Tongue (tissue), 3 donors: ENCODE measurements at places on chromosomes 16 and 17. TPM values are rescaled to one million over a fixed set of nuclear protein-coding genes. Genes with fewer than 3 reads are reported as not detected.

- DNase-seq = no peak
These were observed 17.3 kb downstream of the CDR2 start for GRCh38 chr16:22356930-22357634.

DNA sequence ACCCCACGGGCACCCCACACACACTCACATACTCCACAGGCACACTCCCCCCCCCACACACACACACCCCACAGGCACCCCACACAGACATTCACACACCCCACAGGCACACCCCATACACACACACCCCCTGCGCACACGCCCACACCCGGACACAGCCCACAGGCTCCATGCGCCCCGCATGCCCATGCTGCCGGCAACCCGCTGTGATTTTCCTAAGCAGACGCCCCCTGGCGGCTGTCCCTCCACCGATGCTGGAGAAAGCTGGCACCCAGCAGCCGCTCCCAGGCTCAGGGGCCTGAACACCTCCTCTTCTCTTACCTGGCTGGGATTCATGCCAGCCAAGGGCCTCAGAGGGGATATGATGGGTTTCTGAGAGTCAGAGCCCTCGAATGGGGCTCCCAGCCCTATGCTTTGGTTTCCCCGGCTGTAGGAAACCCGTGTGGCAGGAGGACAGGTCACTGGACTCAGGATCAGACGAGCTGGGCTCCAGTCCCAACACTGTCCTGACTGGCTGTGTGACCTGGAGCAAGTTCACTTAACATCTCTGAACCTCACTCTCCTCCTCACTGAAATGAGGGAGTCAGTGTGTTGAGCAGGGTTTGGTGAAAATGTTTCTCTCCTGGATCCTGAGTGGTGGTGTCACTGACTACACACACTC, 19.6 kb upstream of the TNFRSF13B start:
- peak; percentile 90 for DNase-seq

GRCh38 chr17:7703584-7704479, 1.2 kb upstream of the EFNB3 start:
- DNase-seq = peak; percentile 87

- peak; percentile 11 for DNase-seq
These were observed 9.2 kb upstream of the CES4A start for GRCh38 chr16:66979011-66979717.

DNA sequence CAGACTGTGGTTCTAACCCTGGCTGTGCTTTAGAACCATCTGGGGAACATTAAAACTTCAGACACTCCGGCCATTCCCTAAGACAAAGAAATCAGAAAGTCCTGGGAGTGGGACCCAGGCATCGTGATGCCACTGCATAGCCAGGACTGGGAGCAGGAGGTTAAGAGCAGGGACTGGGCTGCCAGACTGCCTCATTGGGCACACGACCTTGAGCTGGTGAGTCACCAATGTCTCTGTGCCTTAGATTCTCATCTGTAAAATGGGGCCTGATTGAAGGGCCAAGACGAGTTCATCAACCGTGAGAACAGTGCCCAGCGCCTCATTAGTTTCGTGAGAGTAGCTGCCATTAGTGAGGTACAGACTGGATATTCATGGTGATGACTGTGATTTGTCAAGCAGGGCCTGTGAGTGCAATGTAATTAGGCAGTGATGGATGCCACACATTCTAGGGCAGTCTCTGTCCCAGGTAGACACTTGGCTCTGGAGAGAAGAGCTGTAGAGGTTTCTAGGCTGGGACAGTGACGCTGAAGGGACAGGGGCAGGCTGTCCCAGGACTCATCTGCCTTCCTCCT, 196.8 kb downstream of the NTN1 start:
- DNase-seq = no peak

DNA sequence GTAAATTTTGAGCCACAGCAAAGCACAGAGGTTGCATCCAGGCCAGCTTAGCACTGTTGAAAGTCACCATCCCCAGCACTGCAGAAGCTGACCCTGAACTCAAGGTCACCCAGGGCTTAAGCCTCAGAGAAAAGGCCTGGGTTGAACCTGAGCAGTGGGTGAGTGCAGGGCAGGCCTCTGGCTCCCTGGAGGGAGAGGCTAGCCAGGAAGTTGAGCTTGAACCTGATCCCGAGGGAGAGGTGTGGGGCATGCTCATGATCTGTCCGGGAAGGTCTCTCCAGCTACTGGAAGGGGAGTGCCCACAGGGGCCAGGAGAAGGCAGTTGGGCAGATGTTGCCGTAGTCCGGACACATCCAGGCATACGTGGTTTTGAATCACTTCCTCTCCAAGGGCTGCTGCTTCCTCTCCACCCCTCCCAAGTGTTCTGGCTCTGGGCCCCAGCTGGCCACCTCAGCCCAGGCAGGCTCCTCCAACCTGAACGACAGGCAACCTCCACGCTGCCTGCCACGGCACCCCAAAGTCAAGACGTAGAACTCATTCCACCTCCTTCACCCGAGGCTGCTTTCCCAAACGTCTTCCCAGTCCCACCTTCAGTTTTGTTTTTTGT, 18.4 kb downstream of the CARHSP1 start:
- no peak for DNase-seq

DNA sequence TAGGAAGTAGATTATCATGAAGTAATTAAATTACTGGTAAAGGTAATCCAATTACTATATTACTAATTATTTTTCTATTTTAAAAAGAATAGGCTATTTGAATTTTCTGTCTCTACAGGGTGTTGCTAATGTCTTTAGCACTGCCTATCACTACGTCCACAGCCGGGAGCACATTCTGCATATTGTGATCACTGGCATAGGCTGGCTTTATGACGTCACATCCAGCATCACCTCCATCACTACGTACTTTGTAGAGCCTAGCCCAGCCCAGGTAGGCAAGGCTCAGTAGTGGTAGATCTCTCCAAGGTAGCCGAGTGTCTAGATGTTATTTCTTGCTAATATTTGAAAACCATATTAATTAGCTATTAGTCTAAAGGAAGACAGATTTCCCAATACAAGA, 33.8 kb upstream of the NSRP1 start:
- no peak for DNase-seq

DNA sequence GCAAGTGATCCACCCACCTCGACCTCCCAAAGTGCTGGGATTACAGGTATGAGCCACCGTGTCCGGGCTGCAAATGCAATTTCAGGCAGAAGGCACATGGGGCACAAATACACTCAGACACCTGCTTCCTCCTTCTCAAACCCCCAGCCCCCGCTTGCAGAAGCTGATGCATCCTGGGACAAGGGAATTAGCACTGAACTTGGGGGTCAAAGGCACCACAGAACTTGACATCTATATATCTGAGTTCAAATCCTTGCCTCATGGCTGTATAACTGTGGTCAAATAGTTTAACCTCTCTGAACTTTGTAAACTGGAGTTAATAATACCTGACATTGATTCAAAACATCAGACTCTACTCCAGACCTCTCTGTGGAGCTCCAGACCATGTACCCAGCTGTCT, 4.1 kb upstream of the ARL5C start:
- DNase-seq = no peak

DNA sequence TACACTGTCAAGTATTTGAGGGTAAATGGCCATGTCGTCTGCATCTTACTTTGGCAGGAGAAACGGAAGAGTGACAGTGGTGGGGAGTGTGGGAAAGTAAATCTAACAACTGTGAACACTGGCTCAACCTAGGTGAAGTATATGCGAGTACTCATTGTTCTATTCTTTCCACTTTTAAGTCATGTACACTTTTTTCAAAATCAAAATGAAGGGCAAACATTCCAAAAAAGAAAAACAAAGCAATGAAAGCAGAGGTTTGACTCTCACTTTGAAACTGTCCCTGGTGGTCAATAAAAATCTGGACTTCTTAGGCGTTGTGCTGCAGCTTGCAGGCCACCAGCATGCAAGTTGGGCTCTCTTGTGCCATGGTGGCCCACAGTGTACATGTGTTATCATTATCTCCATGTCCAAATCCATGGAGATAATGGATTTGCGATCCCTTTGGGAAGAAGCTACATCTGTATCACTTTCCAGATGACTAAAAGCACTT, 32.7 kb downstream of the STAT5B start:
- no peak for DNase-seq

DNA sequence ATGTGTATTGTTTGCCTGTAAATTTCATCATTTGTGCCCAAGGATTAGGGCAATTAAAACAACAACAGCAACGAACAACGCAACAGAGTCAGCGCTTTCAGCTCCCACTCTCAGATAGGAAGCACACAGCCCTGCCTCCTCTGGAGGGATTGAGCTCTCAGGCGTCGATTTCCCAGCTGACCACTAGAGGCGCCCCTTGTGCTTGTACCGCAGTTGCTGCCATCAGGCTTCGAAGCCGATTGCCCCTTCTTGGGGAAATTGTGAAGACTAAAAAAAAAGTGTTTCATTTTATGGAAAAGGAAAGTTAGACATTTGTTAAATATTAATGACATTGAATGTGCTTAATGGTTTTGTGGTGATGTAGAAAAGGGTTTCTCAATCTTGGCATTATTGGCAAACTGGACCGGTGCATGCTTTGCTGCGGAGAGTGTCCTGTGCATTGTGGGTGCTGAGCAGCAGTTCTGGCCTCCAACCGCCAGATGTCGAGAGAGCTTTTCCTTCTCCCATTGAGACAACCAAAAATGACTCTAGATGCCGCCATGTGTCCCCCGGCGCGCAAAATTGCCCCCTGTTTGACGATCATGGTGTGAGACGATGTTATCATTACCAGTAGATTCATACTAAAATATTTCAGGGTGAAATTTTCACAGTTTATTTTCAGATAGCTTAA, 650.4 kb upstream of the RBFOX1 start:
- peak; percentile 50 for DNase-seq

DNA sequence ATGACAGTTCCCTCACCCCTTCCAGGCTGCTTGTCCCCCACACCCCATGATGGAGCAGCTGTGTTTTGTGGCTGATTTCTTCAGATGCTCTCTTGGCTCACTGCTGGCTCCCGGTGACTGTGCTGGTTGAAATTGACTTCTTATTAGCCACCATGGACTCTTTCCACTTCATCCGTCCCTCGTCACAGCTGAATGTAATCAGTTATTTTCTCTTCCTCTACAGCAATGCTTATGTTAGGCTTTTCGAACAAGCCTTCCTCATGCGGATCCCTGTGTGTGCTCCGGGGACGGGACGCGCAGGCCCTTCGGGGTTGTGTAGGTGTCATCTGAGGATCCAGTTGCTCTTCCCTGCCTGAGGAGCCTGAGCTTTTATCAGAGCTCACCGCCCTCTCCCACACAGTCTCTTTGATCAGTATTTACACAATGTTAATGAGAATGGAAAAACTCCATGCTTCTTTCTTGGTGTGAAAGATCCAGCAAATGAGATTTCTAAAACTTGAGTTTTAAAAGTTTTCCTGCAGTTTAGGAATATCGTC, 87.5 kb downstream of the RPTOR start:
- no peak for DNase-seq

GRCh38 chr16:4133897-4134372, 17.7 kb upstream of the ADCY9 start:
- DNase-seq = no peak

DNA sequence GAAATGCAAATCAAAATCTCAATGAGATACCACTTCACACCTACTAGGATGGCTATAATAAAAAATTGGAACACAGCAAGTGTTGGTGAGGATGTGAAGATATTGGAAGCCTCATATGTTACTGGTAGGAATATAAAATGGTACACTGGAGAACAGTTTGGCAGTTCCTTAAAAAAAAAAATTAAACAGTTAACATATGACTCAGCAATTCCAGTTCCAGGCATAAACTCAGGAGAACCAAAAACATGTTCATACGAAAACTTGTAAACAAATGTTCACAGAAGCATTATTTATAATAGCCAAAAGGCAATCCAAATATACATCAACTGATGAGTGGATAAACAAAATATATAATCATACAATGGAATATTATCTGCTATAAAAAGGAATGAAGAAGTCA, 28.2 kb downstream of the ZNF652 start:
- no peak for DNase-seq

GRCh38 chr16:85690469-85691064, 1.8 kb upstream of the GINS2 start:
- DNase-seq = peak; percentile 79

GRCh38 chr17:45052052-45052772, 780 bp upstream of the DCAKD start:
- peak; percentile 41 for DNase-seq

DNA sequence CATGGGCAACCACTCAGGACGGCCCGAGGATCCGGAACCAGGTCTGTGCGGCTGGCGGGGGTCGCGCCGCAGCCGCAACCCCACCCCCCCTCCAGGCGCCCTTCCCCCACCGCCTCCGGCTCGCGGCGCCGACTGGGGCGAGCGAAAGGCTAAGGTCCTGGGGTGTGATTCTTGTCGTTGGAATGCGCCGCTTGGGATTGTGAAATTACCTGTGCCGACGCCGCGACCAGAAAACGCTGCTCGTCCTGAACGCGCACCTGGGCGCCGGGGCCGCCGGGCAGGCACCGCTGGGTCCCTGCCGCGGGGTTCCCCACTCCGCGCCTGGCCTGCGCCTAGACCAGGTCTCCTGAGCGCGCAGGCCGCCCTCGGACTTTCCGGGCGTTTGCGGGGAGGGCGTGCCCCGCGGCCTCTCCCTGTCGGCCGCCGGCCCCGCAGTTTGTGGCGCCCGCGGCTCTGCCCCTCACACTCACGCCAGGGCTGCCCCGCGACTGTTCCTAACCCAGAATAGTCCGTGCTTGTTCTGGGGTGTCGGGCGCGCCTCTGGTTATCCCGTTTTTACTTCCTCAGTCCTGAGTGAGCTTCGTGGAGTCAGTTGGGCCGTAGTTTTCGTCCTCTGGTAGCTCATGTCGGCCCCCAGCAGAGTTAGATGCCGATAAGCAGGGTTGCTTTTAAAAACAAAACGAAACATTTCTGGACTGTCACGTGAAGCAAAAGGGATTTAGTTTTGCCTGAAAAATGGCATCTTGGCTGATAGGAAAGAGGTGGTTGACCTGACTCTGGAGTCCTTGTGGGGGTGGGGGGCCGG, 147.2 kb downstream of the SPECC1 start:
- peak; percentile 32 for DNase-seq

GRCh38 chr16:28858421-28858820, 5.2 kb upstream of the SH2B1 start:
- no peak for DNase-seq

DNA sequence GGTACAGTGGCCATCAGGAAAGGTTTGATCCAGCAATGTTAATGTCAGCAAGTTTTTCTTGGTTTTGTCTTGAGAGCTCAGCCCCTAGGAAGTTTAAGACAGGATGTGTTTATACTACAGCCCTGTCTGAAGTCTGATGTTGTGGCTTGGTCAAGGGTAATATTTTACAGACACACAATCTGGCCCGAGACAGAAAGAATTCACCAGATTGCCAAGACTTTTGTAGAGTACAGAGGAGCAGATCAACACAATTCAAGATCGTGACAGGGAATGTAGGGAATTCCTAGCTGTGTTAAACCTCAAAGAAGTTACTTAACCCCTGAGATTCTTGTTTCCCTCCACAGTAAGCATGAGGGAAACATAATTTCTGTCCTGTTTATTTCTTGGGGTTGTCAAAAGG, 63.1 kb downstream of the SHISA9 start:
- DNase-seq = no peak

- no peak for DNase-seq
These were observed 40.6 kb downstream of the ELAC2 start for GRCh38 chr17:12977008-12977751.

GRCh38 chr17:38507436-38507835, 79.2 kb downstream of the ARHGAP23 start:
- no peak for DNase-seq

GRCh38 chr17:55466671-55467070, 44.6 kb downstream of the SMIM36 start:
- DNase-seq = no peak

OR1F1 gene
- not detected for total RNA-seq

RNF222 gene
- 0.21 TPM for total RNA-seq

LPO gene
- total RNA-seq = 6.4 TPM

ABCC6 gene
- total RNA-seq = 1.6 TPM

CDH5 gene
- 67.7 TPM for total RNA-seq

ARL5C gene
- total RNA-seq = not detected

ARHGAP23 gene
- total RNA-seq = 67.0 TPM

KRTAP4-5 gene
- total RNA-seq = not detected

HEATR9 gene
- not detected for total RNA-seq
